ENCODE measurements at places on chromosomes 1 and 21. TPM values are rescaled to one million over a fixed set of nuclear protein-coding genes. Genes with fewer than 3 reads are reported as not detected.

DNA sequence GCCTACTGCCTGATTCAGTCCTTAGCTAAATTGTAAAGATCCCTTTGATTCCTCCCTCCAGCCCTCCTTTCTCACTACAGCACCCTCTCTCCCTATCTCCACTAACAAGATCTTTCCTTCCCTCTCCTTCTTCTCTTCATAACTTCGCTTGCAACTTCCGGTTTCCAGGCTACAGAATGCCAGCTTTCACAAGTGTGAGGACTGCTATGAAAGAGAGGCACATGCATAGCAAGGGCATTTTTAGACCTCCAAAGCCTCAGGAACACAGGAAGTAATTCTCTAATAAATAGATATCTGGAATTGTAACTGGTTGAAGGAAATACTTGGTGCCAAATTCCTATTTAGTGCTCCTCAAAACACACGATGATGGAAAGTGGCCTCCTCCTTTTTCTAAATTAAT, 196.7 kb downstream of the HLX start:
- no peak for DNase-seq

DNA sequence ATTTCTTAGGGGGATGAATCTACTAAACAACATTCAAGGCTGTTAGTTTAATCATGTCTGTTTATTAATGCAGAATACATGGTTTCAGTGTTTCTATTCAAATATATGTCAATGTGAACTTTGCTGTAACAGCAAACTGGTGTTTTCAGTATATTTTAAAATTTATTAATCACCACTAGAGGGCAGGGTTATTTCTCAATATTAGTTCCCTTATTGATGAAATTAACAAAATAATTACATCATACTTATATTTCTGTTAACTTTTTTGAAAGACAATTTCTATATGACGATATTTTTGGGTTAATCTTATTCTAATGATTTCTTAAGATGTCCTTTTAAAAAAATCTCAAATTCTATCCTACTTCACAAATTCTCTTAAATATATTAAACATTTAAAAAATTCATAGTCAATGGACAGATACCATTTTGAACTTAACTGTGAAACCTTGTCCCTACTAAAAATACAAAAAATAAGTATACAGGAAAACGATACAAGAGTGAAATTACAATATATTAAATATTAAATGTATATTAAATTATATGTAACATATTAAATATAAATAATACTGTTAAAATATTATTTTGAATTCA, 1034.1 kb upstream of the PRMT6 start:
- DNase-seq = peak; percentile 9

- DNase-seq = no peak
These were observed 8.9 kb upstream of the VWA5B1 start for GRCh38 chr1:20281801-20282200.

GRCh38 chr1:109482791-109483671, 674 bp upstream of the ATXN7L2 start:
- DNase-seq = peak; percentile 89

CSF1 gene
- total RNA-seq = 38.0 TPM
